CD8-positive, alpha-beta memory T cell (primary cell): ENCODE measurements at places on chromosomes 5 and 9. TPM values are rescaled to one million over a fixed set of nuclear protein-coding genes. Genes with fewer than 3 reads are reported as not detected.

DNA sequence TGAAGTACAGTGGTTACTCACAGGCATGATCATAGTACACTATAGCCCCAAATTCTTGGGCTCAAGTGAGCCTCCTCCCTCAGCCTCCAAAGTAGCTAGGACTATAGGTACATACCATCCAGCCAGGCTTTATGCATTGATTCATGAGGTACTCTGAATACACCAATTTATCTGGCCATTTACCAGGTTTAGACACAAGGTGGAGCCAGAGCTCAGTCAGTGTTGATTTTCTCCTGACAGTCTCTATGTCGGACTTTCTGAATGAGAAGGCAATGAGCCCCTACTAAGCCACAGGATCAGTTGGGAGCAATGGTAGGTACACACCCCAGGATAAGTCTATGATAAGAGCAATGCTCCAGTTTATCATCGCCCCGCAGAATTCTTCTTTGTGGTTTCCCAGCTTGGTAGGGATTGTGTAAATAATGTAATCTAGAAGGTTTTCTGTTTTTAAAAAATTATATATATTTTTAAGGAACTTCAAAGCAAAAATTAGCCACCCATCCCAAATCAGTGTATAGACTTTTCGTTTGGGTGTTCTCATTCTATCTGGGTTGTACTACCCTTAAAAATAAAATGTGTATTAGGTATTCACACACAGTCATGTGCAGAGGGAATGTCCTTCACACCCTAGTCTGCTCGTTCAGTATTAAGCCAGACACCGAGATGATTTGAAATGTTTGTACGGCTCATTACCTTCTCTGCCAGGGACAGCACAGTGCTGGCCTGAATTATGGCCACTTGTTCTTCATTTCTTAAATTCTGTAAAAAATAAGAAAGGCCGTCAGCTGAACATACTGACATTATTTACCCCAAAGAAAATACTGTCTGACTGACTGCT lies 118.4 kb upstream of the DPYSL3 start:
- DNase-seq = peak; percentile 24
- no peaks in the 10 kb centered on the region for H3K36me3 ChIP-seq
- no peak overlapping the region for H3K27ac ChIP-seq
- no peaks in the 10 kb centered on the region for H3K4me1 ChIP-seq

- DNase-seq = no peak
- H3K4me3 ChIP-seq = peak within 1 kb of the TSS; percentile 32
- H3K27ac ChIP-seq = no peak within 1 kb of the TSS
- peaks cover 19% of the 10 kb centered on the region for H3K27me3 ChIP-seq
- no peaks in the 10 kb centered on the region for H3K36me3 ChIP-seq
- H3K4me1 ChIP-seq = peaks cover 12% of the 10 kb centered on the region
These were observed at the start of gene SHC3 for GRCh38 chr9:89177944-89178829. Gene SHC3 (minus strand): TSS chr9:89178818. CDS start chr9:89178460, 358 bp downstream.

DNA sequence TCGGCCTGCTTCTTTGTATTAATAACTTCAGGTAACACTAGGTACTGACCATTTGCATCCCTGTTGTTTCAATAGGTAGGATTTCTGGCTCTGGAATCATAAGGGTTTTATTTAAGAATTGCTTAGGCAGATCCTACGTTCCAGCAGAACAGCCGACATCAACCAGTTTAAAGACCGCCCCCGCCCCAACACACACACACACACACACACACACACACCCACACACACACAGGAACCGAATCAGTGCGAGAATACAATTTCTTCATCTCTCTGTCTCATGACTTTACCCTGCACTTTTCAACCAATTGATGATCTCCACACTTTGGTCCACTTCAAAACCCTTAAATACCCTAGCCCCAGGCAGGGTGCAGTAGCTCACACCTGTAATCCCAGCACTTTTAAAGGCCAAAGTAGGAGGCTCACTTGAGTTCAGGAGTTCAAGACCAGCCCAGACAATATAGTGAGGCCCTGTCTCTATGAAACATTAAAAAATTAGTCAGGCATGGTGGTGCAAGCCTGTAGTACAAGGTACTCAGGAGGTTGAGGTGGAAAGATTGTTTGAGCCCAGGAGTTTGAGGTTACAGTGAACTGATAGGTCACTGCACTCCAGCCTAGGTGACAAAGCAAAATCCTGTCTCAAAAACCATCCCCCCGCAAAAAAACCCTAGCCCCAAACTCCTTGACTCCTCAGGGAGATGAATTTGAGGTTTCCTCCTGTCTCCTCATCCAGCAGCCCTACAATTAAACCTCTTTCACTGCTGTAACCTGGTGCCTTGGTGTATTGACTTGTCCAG lies 2.7 kb upstream of the MTMR12 start:
- no peaks in the 10 kb centered on the region for H3K27me3 ChIP-seq
- H3K4me1 ChIP-seq = peaks cover 13% of the 10 kb centered on the region
- H3K27ac ChIP-seq = no peak overlapping the region
- no peak overlapping the region for H3K4me3 ChIP-seq

DNA sequence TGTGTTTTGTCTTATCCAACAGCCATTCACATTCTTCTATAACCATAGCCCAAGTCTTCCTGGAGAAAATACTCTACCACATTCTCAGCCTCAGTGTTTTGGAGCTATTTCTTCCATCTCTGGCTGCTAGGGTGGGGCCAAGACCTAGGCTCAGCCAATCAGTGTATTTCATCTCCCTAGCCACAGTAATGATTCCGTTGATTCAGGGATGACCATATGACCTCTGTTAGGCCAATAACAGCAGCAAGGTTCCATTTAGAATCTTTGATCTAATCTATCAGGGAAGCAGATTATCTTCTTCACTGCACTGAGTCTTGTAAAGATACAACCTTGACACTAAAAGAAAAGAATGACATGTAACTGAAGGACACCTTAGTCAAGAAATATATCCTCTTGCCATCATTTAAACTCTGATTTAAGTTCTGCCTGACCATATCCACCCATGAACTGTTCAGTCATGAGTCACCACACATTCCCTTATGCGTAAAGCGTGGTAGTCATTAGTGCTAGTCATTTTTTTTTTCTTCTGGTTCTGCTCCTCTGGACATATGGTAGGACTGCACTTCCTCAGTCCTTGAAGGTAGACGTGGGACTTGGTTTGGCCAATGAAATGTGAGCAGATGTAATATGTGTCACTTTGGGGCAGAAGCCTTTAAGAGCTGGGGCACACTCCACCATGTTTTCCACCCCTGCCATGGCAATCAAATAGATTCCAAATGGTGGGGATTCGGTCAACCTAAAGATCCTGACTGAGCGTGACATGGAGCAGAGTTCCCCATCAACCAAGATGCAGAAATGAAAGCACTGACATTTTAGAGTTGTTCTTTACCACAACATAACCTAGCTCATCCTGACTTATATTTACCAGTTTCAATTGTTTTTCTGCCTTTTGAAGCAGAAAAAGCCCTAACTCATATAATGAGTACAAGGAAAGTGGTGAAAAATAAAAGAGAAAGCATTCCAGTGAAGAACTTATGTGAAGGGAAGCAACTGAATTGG lies 12.7 kb upstream of the PRELID2 start:
- H3K27ac ChIP-seq = no peak overlapping the region
- no peak for DNase-seq
- no peak overlapping the region for H3K4me3 ChIP-seq
- H3K4me1 ChIP-seq = no peaks in the 10 kb centered on the region

DNA sequence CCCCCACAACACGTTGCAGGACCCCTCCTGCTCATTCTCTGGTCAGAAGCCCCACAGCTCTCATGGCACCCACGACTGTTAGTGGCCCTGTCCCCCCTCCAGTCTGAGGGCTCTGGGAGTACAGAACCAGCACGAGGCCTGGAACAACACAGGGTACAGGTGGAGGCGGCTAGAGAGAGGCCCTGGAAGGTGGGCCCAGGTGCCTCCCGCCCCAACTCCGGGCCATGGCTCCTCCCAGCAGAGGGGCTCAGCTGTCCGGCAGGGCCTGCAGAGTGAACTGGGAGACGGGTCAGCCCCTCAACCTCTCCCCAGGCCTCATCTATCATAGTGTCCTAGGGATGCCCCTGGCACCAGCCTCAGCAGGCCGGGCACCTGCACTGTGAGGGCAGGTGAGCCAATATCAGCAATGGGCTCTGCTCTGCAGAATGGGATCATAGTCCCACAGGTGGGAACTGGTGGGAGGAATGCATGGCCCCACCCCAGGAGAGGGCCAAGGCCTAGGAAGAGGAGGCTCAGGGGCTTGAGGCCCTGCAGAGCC lies 58.6 kb downstream of the BARX1 start:
- H3K27me3 ChIP-seq = no peaks in the 10 kb centered on the region
- no peak overlapping the region for H3K4me3 ChIP-seq
- H3K4me1 ChIP-seq = peaks cover 24% of the 10 kb centered on the region
- DNase-seq = no peak
- no peak overlapping the region for H3K27ac ChIP-seq

GRCh38 chr5:116559239-116559638 lies 15.4 kb downstream of the SEMA6A start:
- H3K27me3 ChIP-seq = no peaks in the 10 kb centered on the region
- H3K4me1 ChIP-seq = no peaks in the 10 kb centered on the region
- no peak overlapping the region for H3K27ac ChIP-seq
- H3K36me3 ChIP-seq = no peaks in the 10 kb centered on the region

- H3K4me1 ChIP-seq = no peaks in the 10 kb centered on the region
- H3K27ac ChIP-seq = no peak overlapping the region
These were observed 197.0 kb downstream of the ARHGEF28 start for GRCh38 chr5:73822989-73823339.

DNA sequence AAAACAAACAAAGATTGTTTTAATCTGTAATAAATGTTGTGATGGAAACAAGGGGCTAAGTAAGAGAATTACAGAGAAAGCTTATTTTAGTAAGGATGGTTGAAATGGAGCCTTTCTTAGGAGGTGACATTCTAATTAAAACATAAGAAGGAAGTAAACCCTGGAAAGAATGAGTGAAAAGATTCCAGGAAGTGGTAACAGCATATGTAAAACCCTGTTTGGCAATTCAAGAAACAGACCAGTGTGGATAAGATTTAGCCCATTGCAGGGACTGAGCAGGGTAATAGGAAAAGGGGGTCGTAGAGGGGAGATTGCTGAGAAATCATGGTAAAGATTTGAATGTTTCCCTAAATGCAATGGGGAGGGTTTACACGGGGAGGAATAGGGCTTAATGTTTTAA lies 21.6 kb upstream of the PIP5K1B start:
- H3K27ac ChIP-seq = no peak overlapping the region
- no peaks in the 10 kb centered on the region for H3K27me3 ChIP-seq
- H3K4me3 ChIP-seq = no peak overlapping the region
- H3K4me1 ChIP-seq = no peaks in the 10 kb centered on the region
- no peak for DNase-seq

DNA sequence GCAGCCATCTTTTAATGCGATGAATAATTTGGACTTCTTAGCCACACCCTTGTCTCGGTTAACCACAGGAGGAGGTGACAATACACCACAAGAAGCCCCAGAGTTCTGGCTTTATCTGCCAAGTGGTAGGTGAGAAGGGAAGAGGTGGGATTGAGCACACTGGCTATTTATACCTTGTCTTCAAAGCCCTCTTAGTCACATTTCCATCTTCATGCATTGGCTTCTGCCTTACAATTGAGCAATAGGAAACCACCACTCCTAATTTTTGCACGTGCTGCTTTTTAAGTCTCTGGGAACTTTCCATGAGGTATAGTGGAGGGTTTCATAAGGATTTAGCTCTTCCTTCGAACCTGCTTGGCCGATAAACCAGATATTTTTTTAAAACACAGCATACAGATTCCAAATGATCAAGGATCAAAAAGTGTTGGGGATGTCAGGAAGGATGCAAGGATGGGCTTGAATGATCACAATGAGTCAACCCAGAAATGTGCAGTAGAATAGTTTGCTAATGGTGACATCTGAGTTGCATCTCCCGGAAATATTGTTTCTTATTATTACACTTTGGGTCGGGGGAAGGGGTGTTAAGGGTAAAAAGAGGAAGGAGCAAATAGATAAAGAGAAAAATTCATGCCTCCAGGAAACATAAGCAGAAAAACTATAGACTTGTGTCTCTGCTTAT lies 25.5 kb downstream of the PLAC8L1 start:
- DNase-seq = no peak
- H3K27ac ChIP-seq = no peak overlapping the region
- H3K4me1 ChIP-seq = peaks cover 9% of the 10 kb centered on the region
- H3K27me3 ChIP-seq = no peaks in the 10 kb centered on the region

GRCh38 chr5:1220351-1220750 lies 4.8 kb upstream of the SLC6A18 start:
- H3K4me1 ChIP-seq = no peaks in the 10 kb centered on the region
- no peak overlapping the region for H3K4me3 ChIP-seq
- no peaks in the 10 kb centered on the region for H3K36me3 ChIP-seq
- no peaks in the 10 kb centered on the region for H3K27me3 ChIP-seq
- H3K27ac ChIP-seq = no peak overlapping the region
- no peak for DNase-seq

DNA sequence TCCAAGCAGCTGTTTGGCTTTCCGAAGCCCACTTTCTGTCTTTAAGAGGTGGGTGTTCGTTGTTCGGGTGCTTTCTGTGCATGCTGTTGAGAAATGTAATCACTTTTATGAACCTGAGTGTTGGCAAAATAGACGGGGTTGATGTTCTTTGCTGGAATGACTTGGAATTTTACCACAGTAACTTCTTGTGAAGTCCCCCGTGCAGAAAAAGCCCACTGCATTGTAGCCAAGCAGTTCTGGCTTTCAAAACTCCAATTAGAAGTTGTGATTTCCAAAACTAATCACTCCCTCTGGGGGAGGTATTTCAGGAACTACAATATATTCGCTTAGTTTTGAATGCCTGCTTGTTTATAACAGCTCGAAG lies 111.1 kb downstream of the PAM start:
- no peaks in the 10 kb centered on the region for H3K27me3 ChIP-seq
- H3K27ac ChIP-seq = no peak overlapping the region
- H3K36me3 ChIP-seq = no peaks in the 10 kb centered on the region
- peak overlapping the region; percentile 46 for H3K4me3 ChIP-seq
- DNase-seq = no peak

DNA sequence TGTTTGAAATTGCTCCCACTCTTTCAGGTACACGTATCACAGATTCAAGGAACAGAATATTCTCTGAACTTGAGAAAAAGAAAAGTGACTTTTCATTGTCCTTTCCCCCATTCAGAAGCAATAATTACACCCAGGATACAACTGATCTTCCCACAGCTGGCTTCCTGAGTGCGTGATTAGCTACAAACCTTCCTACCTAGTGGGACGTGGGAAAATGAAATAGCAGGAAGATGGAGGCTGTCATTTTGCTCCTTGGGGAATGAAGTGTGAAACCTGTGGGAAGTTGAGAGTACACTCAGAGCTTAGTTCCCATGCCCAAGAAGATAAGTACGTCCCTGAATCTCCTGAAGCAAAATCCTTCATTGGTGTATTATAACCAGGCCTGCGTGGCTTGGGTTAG lies 2.6 kb downstream of the TAS2R1 start:
- no peaks in the 10 kb centered on the region for H3K4me1 ChIP-seq
- H3K4me3 ChIP-seq = no peak overlapping the region
- H3K36me3 ChIP-seq = no peaks in the 10 kb centered on the region
- DNase-seq = no peak
- H3K27ac ChIP-seq = no peak overlapping the region

C9 gene
- total RNA-seq = not detected

FOXD4L3 gene
- total RNA-seq = not detected

RNF183 gene
- total RNA-seq = not detected

TMC1 gene
- not detected for total RNA-seq

TMEM245 gene
- 35.2 TPM for total RNA-seq

TUSC1 gene
- total RNA-seq = not detected

SUSD3 gene
- total RNA-seq = 11.3 TPM
